ENCODE measurements at places on chromosomes 3 and 15.
A peak's percentile ranks its signal among the peaks of the same experiment; 100 is the strongest.

DNA sequence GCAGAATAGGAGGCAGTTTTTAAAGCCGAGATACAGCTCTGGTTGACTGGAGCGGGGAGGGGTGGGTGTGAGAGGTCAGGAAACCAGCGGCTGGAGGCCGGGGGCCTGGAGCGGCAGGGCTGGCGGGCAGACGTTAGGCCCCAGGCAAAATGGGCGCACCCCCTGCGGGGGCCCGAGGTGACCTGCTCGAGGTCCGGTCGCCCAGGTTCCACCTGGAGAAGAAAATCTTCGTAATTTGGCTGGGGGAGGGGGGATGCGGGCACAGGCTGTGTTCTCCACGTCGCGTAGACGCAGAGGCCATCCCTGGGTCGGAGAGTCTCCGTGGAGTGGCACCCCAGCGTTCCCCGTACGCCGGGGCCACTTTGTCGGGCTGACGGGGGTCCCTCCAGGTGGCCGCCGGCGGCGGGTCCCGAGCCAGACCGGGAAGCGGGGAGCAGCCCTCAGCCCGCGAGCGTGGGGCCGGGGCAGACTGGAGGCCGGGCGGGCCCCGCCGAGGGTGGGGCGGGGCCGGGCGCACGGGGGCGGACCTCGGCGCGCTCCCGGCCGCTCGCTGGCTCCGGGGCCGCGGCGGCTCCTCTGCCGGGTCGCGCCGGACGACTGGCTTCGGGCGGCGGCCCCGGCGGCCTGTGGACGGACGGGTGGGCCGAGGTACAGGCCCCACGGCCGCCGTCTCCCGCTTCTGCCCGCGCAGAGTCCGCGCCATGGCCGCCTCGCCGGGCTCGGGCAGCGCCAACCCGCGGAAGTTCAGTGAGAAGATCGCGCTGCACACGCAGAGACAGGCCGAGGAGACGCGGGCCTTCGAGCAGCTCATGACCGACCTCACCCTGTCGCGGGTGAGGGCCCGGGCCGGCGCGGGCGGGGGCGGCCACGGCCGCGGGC, at the start of gene CRTC3:
Gene CRTC3 (plus strand): TSS at position 553 of the 879 bp plus-strand sequence. CDS start 149 bp downstream, at position 702.
- peak; percentile 49 for DNase-seq

DNA sequence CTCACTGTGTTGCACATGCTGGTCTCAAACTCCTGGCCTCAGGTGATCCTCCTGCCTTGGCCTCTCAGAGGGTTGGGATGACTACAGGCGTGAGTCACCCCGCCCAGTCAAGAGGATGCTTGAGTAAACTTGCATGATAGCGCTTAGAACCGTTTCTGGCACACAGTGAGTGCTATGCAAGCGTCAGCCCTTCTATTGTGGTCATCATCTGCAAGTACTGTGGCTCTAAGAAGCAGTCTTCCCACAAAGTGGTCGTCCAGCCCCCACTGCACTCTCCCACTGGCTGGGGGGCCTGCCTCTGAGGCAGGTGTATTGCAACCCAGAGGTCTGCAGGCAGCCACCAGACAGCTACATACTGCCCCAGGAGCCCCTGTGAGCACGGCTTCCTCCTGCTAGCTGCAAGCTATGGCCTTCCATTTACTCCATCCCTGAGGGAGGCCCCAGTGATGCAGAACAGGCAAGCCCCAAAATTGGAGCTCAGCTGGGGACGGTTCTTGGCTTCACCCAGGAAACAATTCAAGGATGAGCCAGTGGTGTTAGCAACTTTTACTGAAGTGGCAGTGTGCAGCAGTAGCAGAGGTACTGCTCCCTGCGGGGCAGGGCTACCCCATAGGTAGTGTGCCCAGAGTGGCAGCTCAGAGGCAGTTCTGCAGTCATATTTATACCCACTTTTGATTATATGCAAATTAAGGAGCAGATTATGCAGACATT, 95.4 kb downstream of the LSM3 start:
- DNase-seq, result no peak

GRCh38 chr3:159916052-159916451, 72.6 kb upstream of the IL12A start:
- no peak for DNase-seq

GRCh38 chr15:45481135-45481534, 41.4 kb downstream of the SLC30A4 start:
- no peak for DNase-seq

DNA sequence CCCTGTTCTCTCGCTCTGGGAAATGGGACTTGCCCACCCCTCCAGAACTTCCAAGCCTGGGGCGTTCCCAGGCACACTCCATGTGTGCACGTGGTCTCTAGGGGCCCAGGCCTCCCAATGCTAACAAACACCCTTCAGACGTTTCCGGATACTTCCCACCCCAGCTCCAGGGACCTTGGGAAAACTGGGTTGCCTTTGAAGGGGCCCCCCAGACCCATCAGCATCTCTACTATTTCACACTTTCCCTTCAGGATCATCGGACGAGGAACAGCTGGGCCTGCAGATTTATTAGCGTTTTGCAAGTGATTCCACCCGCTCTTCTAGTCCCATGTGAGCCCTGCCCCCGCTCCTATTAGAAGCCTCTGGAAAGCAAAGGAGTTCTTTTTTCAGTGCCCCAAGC, 63.2 kb downstream of the MAGEF1 start:
- no peak for DNase-seq

DNA sequence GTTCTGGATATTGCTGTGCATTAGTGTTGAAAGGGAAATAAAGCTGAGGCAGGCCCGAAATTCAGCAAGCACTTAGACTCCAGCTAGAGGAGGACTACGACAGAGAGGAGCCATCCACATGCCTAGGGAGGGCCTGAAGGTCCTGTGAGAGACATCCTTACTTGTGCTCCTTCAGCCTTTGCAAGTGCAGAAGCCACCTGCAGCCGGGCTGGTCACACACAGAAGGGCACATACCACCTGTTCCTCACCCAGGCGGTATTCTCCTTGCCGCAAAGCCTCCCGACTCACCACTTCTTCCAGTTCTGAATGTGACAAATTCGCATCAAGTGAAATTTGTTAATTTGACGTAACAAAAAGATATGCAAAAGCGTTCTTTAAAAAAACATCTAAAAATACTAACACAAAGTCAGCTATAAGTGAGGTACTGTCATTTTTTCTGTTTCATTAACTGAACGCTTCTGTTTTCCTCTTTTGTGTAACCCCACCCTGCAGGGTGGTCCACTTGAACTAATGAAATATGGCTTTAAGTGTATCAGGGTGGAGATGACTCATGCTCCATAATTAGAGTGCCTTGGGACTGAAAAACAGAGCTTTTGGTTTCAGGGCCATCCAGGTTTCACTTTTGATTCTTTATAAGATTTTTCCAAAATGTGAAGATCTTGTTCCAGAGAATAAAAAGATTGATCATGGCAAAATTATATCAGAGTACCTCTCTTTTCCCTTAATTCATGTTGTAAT, 467.9 kb upstream of the ATP11B start:
- DNase-seq, result no peak

- DNase-seq, result peak; percentile 8
Observed at GRCh38 chr3:105733356-105733755, 135.5 kb downstream of the CBLB start.

DNA sequence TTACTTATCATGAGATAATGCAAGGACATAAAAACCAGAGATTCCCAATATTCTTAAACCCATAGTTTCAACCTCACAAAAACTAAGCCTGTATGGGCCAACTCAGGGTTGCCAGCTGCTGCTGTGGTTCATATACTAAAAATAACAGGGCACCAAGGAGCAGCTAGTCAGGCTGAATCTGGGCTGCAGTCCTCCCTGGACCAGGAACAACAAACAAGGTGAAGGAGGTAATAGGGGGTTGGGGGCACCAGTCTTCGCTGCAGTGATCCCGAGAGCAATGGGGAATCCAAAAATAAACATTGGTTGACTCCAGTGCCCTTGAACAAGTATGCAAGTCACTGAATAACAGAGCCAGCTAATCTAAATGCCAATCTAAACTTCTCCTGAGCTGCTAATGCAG, 108.9 kb downstream of the MECOM start:
- no peak for DNase-seq

DNA sequence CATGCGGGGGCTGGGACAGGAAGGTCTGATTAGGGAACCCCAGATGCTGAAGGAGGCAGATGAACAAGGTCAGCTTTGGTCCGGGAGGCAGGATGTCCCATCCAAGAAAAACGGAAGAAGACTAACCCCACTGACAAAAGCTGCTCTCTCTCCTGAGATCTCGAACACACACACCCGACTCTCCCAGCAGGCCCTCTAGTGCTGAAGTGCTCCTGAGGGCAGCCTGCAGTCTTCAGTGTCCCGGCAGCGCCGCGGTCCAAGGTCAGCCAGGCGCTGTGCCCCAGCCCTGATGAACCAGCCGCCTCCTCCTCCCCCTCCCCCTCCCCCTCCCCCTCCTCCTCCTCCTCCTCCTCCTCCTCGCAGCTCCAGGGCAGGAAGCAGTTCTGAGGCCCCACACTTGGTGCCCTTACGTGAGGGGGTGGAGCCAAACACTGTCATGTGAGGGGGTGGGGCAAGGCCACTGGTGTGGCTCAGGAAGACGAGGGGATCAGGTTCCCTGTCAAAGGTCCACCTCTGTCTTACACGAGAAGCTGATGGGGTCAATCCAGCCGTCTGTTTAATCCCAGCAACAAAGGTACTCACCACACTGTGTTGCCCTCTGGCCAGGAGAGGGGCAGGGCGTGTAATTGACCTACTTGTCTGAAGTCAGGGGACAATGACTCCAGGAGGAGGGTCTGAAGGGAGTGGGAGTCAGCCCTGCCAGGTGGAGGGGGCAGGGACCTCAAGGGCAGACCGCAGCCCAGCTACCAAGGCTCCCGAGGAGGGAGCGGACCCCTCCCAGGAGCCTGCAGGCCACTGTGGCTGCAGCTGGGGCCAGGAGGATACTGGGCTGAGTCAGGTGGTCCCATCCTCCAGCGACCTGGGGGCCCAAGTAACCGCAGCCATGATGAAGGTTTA, 34.3 kb downstream of the PRR23E start:
- DNase-seq, result no peak

DNA sequence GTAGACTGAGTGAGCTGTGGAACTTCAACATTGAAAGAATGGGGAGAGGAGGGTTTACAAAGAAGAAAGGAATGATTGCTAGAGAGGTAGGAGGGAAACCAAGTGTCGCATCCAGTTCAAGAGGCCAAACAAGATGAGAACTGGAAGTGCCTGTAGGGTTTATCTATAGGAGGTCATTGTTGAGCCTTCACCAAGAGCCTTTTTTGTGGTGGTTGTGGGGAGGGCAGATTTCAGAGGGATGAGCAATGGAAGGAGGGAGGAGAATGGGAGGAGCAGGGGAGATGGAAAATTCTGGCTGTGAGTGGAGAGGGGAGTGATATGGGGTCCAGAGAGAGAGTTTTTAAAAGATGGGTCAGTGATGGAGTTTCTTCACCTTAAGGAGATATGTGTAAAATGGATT, 8.5 kb downstream of the PDIA5 start:
- no peak for DNase-seq

GRCh38 chr15:72536506-72536905, 62.4 kb downstream of the ARIH1 start:
- no peak for DNase-seq

DNA sequence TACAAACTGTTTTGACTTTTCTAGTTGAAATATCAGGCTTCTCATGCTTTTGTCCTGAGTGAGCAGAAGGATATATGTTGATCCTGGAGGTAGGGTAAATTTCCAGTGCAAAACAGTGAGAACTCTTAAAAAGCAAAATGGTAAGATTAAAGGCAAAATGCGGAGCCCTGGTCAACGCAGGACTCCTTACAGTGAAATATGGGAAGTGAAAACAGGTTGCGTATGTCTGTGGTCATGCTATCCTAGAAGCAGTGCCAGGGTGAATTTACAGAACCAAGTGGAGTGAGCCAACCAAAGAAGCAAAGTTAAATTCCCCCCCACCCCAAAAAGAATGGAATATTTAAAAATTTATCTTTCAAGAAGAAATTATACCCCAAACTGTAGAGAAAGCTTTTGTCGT, 256.4 kb downstream of the NR2F2 start:
- peak; percentile 79 for DNase-seq

- DNase-seq, result no peak
Observed at GRCh38 chr15:92928225-92928750, 28.2 kb downstream of the CHD2 start.

DNA sequence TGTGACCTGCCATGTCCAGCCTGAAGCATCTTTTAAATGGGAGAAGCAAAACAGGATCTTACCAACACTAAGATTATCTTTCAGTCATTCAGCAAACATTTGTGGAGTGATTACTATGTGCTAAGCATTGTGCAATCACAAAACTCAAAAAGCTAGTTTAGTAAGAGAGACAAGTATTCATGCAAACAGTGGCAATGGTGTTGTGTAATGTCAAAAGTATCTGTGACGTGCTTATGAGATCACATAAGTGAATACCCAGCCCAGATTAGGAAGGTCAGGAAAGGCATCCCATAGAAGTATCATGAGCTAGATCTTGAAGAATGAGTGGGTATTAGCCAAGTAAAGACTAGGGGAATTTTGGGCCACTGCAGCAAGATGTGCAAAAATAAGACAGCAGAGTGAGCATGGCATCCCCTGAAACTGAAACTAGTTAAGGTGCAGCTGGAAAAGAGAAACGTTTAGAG, 32.1 kb downstream of the SEC62 start:
- DNase-seq, result peak; percentile 39

GRCh38 chr3:5473471-5473870, 286.0 kb downstream of the EDEM1 start:
- DNase-seq, result no peak

DNA sequence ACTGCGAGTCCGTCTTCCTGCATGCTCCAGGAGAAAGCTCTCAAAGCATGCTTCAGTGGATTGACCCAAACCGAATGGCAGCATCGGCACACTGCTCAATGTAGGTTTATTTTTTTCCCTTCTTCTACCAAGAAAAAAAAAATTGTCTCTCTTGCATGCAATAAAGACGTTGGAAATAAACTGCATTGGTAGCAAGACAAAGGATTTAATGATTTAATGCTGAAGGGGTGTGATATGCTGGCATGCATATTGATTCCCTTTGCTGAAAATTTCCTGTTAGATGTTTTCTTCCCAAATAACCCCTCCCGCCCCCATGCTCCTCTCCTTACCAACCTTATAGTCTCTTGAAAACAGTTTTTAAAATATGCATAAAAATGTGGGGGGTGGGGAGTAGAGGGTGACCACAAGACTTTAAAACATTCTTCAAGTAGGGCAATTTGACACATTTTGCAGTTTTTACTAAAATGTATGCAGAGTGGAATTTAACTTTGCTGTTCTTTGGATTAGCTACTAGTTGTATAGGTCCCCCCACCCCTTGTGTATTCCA, 799 bp downstream of the RARB start:
- no peak for DNase-seq

GRCh38 chr3:136994772-136995516, 37.2 kb downstream of the IL20RB start:
- DNase-seq, result peak; percentile 3

- DNase-seq, result peak; percentile 24
Observed at GRCh38 chr3:109275702-109276293, 40.5 kb downstream of the DPPA2 start.

- DNase-seq, result no peak
Observed at GRCh38 chr3:49761661-49762060, 24.7 kb downstream of the IP6K1 start.

DNA sequence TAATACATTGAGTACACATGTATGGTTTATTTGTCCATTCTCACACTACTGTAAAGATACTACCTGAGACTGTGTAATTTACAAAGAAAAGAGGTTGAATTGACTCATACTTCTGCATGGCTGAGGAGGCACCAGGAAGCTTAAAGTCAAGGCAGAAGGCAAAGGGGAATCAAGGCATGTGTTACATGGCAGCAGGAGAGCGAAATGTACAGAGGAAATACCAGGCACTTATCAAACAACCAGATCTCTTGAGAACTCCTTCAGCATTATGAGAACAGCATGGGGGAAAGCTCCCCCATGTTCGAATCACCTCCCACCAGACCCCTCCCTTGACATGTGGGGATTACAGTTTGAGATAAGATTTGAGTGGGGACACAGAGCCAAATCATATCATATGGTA, 666.3 kb downstream of the ZBBX start:
- DNase-seq, result no peak

- no peak for DNase-seq
Observed at GRCh38 chr15:92848464-92848851, 51.7 kb upstream of the CHD2 start.

Measured in inflammatory macrophage (primary cell).